Fibroblast of skin of left biceps (primary cell): ENCODE measurements at places on chromosomes 12 and 14.

DNA sequence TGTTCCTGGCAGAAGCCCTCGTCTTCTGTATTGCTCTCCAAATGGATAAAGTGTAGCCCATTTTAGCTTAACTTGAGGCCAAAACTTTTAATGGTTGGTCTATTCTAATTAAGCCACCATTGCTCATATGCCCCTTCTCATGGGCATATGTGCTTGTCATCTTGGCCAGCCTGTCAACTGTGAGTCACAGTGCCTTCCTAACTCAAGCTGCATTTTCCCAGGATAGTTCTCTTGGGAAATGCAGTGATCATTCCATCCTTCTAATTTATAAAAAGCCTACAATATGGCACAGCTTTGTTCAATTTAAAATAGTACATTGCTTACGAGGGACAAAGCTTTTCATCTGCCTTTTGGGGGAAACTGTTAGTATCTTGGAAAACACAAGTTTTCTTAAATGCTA is 6.6 kb downstream of the PTHLH start:
- no peak for DNase-seq

DNA sequence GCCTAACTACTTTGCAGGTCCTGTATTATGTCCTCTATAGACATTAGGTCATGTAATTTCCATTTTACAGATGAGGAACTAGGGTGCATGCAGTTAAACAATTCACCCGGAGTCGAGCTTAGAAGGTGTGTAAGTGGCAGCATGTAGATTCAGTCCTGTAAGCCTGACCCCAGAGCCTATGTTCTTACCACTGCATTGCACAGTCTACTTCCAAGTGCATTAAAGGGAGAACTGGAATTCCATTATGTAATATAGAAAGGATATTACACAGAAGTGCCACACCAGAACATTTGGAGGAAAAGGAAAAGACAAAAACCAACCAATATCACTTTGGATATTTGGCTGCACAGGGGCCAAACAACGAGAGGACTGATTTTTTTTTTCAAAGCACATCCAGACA is 1.2 kb downstream of the GLT8D2 start:
- DNase-seq: no peak

DNA sequence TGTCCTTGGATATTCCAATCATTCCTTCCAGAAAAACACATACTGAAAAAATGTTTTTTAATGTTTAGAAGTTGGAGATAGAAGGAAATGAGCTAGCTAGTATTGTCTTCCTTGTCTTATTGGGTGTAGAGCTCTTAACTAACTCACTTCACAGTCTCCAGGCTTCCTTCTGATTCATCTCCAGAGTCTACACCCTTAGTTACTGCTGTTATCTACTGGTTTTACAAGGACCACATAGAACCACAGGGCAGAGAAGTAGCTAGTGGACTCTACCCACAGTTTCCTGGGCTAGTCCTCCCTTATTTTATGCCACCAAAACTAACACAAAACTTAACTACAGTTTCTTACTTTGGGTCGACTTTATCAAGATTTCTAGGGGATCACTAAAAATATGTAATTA is 31.0 kb upstream of the DHRS4 start:
- DNase-seq: no peak

GRCh38 chr12:2347137-2347843 is 294.5 kb downstream of the CACNA1C start:
- no peak for DNase-seq

DNA sequence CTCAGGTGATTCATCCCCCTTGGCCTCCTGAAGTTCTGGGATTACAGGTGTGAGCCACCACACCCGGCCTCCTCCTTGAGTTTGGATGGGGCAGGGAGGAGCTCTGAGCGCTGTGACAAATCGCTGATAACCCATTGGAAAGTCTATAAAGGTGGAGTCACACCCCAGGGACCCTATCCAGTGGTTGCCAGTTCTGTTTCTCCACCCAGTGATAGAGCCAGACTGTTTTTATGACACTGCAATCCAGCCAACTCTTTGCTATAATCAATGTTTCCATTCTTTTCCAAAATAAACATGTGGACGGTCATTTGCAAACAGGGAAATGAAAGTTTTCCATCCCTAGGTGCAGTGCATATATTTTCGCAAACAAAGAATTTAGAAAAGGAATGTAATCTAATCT is 142.0 kb upstream of the PELI2 start:
- no peak for DNase-seq

DNA sequence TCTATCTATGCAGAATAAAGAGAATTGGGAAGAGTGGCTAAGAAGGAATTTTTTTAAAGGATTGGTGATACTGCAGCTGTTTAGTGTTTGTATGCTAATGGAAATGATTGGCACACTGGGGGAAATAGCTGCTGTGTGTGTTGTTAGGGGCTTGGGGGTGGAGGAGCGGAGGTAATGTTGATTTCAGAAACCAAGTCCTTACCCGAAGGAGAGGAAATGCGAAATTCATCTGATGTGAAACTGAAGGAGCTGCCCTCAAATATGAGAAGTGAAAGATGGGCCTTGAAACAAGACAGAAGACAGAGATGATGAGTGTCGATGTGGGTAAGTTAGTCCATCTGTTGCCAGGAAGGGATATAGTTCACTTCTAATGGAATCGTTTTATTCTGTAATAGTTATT is 21.2 kb upstream of the RNASE12 start:
- no peak for DNase-seq

DNA sequence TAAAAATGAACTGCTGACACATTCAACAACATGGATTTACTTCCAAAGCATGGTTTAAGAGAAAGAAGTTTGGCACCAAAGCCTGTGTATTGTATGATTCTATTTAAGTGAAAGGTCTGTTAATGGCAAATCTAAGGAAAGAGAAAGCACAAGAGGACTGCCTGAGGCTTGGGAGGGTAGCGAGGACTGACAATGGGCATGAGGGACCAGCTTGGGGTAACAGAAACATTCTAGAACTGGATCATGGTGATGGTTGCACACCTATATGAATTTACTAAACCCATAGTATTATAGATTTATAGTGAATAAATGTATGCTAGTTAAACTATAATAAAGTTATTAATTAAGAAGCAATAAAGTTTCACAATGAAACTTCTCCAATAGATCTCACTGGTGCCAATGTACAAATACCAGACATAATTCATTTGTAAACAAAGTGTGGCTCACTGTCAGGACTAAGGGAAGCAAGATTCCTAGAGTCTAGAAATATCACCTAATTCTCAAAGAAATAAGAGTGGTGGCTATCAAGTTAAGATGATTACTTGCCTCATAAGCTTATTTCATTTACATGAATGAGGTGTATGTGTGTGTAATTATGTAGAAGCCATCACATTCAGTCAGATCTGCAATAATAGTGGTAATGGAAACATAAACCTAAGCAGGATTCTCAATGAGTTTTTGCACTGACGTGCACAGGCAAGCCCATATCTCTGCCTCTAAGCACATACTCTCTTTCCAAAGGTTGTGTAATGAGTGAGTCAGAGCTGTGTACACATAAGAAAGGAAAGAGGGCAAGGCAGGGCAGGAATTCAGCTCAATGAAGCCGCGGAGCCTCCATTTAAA is 353.4 kb downstream of the KCNH5 start:
- peak; percentile 19 for DNase-seq

- no peak for DNase-seq
Observed at GRCh38 chr12:4355156-4356040, 24.1 kb downstream of the FGF23 start.

DNA sequence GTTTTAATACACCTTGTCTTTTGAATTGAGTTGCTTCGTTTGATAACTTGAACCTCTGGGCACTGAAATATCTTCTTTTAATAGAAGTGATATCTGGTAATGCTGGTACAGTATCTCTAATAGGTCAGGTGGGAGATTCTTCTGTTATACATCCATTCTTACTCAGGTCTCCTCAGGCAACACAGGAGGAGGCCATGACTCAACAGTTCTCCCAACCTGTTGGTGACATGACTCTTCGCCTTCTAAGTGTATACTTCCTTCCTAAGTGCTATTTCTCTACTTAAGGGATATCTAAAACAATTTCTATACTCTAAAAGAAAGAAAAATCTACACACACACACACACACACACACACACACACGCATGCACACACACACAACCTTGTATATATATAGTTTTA is 509.1 kb downstream of the PCNX1 start:
- DNase-seq: no peak

GRCh38 chr12:128707488-128707887 is 116.3 kb downstream of the SLC15A4 start:
- DNase-seq: no peak

DNA sequence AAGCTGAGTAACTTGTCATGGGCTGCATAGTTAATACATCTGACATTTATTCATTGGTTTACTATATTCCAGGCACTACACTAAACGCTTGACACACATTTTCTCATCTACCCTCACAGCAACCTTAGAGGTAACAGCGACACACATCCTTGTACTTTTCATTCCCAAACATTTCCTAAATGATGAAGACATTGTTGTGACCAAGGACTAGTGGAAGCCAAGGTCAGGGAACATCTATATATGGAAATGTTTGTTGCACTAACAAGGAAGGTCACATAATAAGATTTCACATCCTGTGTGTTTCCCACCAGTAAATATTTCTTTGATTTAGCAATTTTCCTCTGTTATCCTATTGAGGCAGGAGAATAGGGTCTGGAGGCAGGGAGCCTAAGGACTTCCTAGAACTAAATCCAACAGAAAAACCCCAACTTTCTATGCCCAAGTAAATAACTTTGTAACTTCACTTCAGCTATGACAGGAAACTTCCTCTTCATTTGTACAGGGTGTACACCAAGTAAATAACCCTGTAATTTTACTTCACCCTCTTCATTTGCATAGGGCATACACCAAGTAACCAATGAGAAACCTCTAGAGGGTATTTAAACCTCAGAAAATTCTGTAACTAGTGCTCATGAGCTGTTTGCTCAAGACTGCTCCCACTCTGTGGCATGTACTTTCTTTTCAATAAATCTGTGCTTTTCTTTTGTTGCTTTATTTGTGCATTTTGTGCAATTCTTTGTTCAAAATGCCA is 48.4 kb downstream of the ZNF641 start:
- no peak for DNase-seq

DNA sequence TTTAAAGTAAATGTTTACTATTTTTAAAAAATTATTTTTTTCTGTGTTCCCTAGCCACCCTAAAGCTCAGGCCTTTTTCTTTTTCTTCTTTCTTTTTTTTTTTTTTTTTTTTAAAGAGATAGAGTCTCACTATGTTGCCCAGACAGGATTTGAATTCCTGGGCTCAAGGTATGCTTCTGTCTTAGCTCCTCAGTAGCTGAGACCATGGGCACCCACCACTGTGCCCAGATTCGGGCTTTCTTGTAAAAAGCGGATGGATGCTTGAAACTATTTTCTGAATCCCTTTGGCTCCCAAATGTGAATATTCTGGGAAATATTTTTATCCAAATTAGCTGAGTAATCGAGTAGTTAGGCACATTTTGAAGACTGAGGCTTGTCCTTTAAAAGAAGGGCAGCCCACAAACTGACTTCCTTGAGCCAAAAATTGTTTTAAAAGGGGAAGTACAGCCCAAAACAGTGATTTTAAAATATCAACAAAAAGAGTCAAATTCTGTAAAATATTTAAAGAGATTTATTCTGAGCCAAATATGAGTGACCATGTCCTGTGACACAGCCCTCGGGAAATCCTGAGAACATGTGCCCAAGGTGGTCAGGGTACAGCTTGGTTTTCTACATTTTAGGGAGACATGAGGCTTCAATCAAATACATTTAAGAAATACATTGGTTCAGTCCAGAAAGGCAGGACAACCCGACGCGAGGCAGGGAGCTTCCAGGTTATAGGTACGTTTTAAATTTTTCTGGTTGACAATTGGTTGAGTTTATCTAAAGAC is 28.8 kb upstream of the HIGD1C start:
- no peak for DNase-seq

DNA sequence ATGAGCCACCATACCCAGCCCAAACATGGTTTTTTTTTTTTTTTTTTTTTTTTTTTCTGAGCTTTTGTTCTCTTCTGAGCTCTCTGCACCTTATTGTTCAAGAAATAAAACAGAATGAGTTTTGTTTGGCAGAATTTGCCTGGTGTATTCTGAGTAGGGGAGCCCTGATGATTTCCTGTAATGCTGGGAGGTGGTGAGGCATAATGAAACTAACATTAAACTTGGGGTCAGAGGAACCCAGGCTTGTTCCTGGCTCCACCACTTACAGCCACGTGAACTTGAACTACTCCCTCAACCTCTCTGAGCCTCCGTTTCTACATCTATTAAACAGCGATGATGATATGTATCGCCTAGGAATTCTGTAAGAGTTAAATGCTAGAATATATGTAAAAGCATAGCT is 276.3 kb upstream of the CRY1 start:
- DNase-seq: no peak

- no peak for DNase-seq
Observed at GRCh38 chr12:130354407-130354806, 16.7 kb downstream of the PIWIL1 start.

- DNase-seq: no peak
Observed at GRCh38 chr14:97626088-97626487, 828.9 kb downstream of the VRK1 start.

DNA sequence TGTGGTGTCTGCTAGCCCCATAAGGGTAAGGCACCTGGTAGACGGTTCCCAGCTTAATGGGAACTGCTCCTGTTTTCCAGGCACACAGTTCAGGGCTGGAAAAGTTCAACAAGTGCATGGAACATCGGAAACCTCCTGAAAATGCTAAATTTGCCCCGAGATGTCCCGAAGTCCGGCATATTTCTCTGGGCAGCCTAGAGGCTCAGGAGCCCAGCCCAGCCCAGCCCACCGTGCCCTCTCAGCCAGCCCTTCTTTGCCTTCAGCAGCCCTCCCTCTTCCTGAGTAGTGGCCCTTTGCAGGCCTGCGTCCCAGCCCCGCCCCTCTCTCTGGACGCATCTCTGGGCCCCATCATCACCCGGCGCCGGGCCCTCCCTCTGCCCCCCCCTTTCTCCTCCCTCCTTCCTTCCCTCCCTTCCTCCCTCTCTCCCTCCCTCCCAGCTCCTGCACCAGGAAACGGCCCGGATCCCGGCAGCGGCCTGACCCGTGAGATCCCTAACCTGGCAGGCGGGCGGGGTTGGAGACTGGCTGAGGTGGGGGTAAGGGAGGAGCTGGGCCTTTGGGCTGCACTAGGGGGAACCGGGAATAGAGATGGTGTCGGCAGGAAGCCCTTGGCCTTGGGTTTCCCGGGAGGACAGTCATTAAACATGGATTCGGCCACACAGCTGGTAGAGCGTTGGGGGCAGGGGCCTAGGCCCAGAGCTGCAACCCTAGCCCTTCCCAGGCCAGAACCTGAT is at the start of gene BCL2L2:
Gene BCL2L2, plus strand, starts transcription at position 422 of the 734 bp plus-strand sequence. CDS start 935 bp downstream, outside the sequence.
- DNase-seq: peak; percentile 58

DNA sequence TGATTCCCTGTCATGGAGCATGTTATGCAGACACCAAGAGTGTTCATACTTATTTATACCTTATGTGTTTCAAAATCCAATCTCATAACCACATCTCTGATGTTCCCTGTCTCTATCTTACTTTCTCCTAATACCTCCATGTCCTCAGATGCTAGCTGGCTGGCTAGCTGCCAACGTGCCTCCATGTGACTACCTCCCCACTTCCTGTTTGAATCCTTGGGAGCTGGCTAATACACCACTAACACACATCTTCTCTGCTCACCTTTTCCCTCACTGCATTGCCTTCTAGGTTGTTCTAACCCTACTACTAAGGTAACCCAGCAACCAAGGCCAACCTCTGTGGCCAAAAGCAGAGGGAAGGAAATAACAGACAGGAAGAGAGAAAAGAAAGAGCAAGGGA is 27.3 kb downstream of the TTC5 start:
- DNase-seq: no peak

- no peak for DNase-seq
Observed at GRCh38 chr12:110117956-110118685, 6.0 kb upstream of the IFT81 start.

GRCh38 chr14:104865081-104865630 is at the start of gene CEP170B:
TSS of gene CEP170B (plus strand) at chr14:104865268. CDS start at chr14:104868451, 3,183 bp downstream.
- DNase-seq: no peak
